ENCODE measurements at places on chromosomes 12 and 14.

GRCh38 chr12:46891306-46891705 lies 65.5 kb upstream of the SLC38A4 start:
- no peak for DNase-seq

- DNase-seq: no peak
Observed at GRCh38 chr14:32189811-32190210, 12.0 kb upstream of the RNU6-7 start.

- no peak for DNase-seq
Observed at GRCh38 chr12:131788070-131788469, 40.1 kb upstream of the MMP17 start.

DNA sequence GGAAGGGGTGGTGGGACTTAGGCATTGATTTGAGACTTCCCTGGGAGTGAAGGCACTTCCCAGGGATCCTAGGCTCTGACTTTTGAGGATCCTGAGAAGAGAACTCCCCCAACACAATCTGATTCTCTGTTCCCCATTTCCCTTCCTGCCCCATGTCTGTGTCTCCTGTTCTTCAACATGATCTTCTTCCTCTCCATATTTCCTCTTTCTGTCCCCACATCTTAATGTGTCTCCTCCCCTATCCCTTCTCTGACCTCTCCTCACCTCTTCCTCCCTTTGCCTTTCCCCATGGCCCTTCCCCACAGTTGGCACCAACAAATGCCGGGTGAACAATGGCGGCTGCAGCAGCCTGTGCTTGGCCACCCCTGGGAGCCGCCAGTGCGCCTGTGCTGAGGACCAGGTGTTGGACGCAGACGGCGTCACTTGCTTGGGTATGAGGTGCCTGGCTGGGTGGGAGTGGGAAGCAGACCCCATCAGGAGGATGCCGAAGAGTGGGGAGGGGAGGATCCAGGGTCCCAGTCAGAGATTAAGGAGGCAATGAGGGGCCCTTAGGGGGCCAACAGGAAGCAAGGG lies 15.2 kb upstream of the LRP1-AS start:
- no peak for DNase-seq

DNA sequence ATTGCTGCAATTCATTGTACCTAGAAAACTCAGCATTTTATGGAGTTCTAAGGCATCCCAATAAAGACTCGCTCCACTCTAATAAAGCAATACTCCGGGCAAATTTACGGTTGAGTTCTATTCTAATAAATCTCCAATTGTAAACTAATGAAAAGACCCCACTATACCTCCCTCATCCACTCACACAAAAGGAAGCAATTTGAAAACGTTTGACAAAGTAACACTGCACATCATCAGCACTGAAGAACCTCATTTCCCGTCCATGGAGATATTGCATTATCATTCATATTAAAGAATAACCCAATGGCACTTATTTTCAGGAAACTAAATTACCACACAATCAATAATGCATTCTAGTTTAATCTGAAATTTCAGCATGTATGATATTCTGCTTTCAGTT lies 111.0 kb upstream of the LMO3 start:
- no peak for DNase-seq
